ENCODE measurements at places on chromosomes 7 and 10.

- DNase-seq = no peak
Measured at GRCh38 chr10:50417486-50417885, 166.2 kb upstream of the ASAH2 start.

DNA sequence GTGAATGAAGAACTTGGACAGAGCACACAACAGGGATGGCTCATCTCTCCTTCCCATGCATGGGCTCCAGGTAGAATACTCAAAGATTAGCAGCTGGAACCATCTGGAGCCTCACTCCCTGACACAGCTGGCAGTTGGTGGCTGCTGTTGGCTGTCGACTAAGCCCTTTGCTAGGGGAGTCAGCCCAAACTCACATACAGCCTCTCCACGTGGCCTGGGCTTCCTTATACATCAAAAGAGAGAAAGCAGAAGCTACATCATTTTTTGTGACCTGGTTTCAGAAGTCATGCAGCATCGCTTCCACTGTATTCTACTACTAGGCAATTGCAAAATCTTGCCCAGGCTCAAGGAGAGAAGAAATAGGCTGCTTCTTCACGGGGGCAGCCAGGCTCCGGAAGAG is 24.4 kb downstream of the ASNS start:
- no peak for DNase-seq

GRCh38 chr10:12160664-12161063 is 31.2 kb downstream of the SEC61A2 start:
- DNase-seq = no peak

DNA sequence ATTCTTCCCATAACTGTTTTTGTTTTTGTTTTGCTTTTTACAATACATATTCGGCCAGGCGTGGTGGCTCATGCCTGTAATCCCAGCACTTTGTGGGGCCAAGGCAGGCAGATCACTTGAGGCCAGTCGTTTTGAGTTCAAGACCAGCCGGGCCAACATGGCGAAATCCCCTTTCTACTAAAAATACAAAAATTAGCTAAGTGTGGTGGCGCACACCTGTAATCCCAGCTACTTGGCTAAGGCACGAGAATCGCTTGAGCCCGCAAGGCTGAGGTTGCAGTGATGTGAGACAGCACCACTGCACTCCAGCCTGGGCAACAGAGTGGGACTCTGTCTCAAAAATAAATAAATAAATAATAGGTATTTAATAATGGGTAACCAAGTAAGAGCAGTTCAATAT is 2.3 kb downstream of the TM9SF3 start:
- DNase-seq = no peak

DNA sequence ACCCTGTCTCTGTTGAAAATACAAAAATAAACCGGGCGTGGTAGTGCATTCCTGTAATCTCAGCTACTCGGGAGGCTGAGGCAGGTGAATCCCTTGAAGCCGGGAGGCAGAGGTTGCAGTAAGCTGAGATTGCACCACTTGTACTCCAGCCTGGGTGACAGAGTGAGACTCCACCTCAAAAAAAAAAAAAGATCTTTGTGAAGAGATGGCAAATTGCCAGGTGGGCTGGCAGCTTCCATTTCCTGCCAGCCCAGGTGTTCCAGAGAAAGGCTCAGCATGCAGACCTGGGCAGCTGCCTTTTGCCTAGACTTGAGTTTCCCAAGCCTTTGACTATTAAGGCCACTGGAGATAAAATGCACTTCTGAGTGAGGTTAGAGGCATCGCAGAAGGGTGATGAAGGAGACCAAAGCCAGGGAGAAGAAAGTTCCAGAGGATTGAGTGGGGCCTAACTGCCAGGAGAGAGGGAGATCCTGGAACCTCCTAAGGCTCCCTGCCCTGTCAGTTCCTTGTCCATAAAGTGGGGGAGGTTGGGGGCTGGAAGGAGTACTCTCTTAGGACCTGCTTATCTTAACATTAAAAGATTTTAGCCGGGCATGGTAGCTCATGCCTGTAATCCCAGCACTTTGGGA is 10.0 kb upstream of the DDIT4 start:
- DNase-seq = no peak

- peak; percentile 64 for DNase-seq
Measured at GRCh38 chr10:5412277-5412941, at the start of gene NET1. TSS of gene NET1 (plus strand) at chr10:5412557. CDS start at chr10:5412693, 136 bp downstream.

GRCh38 chr7:110943701-110944345 is 147.1 kb upstream of the LRRN3 start:
- DNase-seq = no peak

GRCh38 chr7:48009257-48009656 is 19.6 kb downstream of the SUN3 start:
- no peak for DNase-seq

- no peak for DNase-seq
Measured at GRCh38 chr10:89471110-89471809, 56.9 kb downstream of the IFIT5 start.

GRCh38 chr10:101060036-101060950 is 1.5 kb upstream of the KAZALD1 start:
- DNase-seq = peak; percentile 72

Measured in brain pericyte (primary cell).